ENCODE measurements at places on chromosomes 3 and 15.

- DNase-seq = no peak
These were observed 1.0 kb downstream of the DCBLD2 start for GRCh38 chr3:98900265-98901118.

DNA sequence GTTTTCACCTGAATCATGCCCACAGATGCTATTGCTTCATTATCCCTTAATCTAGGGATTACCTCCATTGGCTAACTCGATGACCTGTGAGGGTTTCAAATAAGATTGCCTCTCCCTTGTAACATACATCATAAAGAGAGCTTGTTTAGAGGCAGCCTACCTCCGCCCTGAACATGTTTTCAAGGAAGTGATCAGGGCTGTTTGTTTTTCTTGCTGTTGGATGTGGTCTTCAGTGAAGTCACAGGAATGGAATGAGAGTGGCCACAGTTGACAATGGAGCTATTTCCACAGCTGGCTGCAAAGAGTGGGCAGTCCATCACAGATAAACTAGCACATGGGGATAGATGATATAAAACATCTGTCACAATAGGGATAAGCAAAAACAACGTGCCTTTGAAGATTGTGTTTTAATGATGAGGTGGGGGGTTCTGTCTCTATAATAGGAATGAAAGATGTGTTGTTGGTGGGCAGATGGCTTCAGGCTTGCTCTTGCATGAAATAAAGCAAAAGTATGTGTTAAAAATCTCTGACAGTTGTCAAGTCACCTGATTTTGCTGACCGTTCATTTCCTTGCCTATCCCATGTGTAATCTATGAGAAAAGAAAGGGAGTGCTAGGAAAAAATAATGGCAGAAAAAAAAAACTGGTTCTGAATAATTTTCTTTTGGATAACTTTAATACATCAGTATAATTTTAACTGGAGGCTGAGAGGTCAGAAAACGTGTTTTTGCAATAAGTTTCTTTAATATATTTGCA is 642.3 kb downstream of the RBMS3 start:
- DNase-seq = no peak

DNA sequence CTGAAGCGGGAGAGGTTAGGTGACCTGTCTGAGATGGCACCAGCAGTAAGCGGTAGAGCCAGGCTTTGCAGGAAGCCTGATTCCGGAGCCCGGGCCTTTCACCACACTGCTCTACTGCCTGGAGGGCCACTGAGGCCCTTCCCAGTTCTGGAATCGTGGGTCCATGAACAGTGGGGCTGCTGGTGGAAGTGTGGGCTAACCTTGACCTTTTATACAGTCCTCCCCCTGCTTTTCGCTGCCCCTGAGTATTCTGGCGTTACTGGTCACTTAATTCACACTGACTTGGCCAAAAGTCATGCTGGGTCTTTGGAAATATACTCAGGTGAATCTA is 2.6 kb upstream of the ABTB1 start:
- DNase-seq = no peak

DNA sequence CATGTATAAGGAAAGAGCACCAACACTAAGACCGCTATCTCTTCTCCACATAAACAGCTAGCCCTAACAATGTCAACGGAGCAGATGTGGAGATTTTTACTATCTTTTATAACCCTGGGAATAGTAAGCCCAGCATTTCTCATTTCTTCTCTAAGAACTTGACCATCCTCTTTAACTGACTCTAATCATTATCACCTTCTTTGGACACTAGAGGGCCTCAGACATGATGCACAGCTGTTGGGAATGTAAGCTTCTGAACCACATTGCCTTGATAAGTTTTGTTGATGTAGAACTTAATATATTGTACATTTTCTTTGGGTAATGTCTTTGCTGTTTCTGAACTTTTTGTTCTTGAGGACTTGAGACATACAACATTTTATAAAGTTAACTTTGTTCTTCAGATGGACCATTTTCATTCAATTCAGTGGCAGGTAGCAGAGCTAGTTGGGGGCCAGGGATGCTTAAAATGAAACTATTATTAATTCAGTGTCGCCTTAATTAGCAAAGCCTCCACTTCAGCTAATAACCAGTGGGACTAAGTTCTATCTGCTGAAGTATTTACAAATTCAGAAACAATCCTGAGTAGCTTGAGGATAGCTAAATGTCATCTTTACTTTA is 9.6 kb upstream of the TAGLN3 start:
- no peak for DNase-seq

GRCh38 chr3:24069045-24069444 is 124.0 kb downstream of the NR1D2 start:
- no peak for DNase-seq

- DNase-seq = no peak
These were observed 2.2 kb upstream of the ITIH1 start for GRCh38 chr3:52774901-52775864.

- DNase-seq = no peak
These were observed 469.4 kb upstream of the ROBO2 start for GRCh38 chr3:76570436-76571057.

GRCh38 chr3:49899815-49900214 is 3.9 kb downstream of the MST1R start:
- no peak for DNase-seq

DNA sequence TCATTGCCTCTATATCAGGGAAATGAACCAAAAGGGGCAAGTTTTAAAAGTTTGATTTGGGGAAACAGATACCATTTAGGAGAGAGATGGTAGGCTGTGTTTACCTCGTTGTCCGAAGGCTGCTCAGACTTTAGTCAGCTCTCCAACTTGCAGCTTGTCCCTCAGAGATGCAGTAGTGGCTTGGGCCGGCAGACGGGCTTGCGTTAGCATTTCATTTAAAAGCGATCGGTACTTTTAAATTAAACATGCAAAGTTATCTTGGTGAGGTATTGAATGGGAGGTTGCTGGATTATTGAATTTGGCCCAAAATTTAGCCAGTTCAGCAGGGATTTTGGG is 26.2 kb downstream of the EEFSEC start:
- DNase-seq = no peak

DNA sequence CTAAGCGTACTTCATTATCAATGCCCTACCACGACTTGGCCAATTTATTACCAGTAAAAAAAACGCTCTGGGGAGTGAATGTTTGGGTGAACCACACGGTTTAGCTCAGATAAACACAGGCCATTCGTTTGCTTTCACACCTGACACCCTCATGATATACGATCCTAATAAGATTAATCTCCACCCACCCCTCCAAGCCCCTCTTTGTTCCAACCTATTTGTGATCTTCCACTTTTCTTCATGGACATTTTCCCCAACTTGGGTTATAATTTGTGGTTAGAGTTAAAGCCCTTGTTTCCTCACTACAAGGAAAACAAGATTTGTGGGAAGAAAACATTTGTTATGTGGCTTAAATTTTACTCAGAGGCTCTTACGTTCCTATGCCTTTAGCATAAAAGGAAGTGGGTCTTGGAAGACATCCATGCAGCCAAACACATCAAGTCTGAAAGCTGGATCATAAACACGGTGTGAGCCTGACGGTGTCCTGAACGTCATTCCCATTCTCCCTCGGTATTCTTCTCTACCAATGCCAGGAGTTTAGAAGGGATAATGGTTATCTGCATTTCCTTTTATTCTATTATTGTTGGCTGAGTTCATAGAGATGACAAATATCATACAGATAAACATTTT is 518.9 kb downstream of the NR2F2 start:
- no peak for DNase-seq

GRCh38 chr3:66565301-66565700 is 64.5 kb upstream of the LRIG1 start:
- DNase-seq = no peak

GRCh38 chr3:72474775-72475174 is 373.5 kb downstream of the SHQ1 start:
- no peak for DNase-seq

GRCh38 chr3:128051837-128052594 is at the start of gene SEC61A1:
Gene SEC61A1 (plus strand): TSS chr3:128052437. CDS start chr3:128052553, 116 bp downstream.
- DNase-seq = peak; percentile 86

DNA sequence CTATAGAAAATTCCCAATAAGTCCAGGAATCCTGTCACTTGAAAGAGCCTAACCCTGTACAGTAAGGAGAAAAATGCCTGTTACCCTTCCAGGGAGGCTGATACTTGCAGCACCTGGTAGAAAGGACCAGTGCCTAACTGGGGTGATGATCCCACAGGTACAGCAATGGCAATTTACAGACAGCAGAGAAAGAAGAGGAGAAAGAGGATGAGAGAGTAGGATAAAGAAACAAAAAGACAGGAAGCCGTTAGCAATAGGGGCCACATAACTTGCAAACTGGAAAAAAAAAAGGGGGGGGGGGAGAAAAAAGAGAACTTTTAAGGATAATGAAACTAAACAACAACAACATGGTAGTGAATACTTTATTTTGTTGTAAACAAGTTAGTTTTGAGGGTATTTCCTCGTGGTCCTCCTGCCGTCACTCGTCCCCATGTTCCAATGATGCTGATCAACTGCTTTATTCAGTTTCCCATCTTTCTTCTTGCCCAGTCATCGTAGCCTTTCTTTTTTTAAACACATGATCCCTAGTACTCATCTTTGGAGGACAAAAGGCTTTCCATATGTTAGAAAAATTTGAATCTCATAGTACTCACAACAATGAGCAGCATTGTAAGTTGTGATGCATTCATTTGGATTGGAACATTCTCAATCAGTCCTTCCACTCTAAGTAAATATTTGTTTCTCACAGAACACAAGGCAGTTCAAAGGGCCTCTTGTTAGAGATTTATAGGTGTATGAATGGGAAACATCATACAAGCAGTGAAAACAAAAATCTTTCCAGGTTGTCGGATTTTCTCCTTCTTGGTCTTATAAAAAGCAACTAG is 8.6 kb downstream of the TM4SF1 start:
- DNase-seq = no peak

GRCh38 chr3:161108840-161109239 is 3.7 kb upstream of the B3GALNT1 start:
- no peak for DNase-seq

GRCh38 chr3:110697961-110698360 is 373.7 kb upstream of the NECTIN3 start:
- DNase-seq = no peak

DNA sequence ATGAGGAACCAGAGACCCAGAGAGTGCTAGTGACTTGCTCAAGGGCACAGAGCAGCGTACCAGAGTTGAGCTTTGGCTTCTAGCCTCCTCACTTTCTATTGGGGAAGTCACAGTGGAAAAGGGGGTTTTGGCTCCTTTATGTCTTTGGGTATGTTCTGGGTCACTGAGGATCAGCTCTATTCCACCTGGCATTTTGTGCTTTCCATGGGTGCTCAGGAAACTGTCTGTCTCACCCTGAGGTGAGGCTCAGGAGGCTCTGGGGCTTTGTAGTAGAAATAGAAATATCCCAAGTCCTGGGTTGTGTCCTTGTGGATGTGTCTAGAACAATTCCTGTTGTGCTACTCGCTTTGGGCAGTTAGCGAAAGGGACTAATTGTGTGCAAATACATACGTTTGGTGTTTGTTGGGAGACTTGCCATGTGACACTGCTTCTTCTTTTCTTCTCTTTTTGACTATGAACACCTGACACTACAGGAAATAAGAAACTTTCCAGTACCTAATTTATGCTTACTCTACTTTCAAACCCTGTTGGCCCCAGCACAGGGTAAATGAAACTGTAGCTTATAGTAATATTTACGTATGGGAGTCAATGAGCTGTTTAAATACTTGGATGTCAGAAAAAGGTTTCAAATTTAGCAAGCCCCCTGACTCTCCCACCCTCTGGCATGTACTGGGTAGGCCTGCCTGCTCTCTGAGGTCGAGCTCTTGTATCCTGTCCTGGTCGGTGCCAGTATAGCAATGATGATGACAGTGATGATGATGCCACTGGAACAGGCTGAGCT is 35.6 kb downstream of the SMAD3 start:
- peak; percentile 36 for DNase-seq
